LoVo (cell line): ENCODE measurements at places on chromosomes 16 and 17.
A peak's percentile ranks its signal among the peaks of the same experiment; 100 is the strongest.

DNA sequence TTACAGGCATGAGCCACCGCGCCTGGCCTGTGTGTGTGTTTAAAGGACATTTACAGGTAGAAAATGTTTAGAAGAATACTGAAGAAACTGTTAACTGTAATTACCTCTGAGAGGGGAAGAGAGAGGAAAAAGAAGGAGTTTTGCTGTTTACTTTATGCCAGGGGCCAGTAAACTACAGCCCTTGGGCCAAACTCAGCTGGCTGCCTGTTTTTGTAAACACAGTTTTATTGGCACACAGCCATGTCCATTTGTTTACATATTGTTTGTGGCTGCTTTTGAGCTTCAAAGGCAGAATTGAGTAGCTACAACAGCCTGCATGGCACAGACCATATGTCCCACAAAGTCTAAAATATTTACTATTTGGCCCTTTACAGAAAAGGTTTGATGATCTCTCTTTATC lies 76.4 kb downstream of the GPR139 start:
- DNase-seq, result no peak

GRCh38 chr17:49817993-49818392 lies 29.5 kb downstream of the KAT7 start:
- DNase-seq, result no peak

DNA sequence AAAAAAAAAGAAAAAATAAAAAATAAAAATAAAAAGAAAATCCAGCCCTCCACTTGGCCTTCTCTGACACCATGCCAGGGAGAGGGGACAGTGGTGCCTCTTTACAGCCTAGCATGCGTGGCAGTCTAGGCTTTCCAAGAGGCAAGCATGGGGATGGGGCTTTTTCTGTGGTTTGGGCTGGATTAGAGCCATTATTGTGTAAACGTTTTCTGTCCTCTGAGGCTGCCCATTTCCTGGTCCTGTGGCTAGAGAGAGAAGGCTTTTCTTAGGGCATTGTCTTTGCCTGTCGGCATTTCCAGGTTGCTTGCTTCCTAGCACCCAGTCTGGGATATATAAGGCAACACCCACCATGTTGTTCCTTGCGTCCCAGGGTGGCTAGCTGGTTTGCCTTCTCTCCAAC lies 2.7 kb upstream of the DHRS7B start:
- no peak for DNase-seq

DNA sequence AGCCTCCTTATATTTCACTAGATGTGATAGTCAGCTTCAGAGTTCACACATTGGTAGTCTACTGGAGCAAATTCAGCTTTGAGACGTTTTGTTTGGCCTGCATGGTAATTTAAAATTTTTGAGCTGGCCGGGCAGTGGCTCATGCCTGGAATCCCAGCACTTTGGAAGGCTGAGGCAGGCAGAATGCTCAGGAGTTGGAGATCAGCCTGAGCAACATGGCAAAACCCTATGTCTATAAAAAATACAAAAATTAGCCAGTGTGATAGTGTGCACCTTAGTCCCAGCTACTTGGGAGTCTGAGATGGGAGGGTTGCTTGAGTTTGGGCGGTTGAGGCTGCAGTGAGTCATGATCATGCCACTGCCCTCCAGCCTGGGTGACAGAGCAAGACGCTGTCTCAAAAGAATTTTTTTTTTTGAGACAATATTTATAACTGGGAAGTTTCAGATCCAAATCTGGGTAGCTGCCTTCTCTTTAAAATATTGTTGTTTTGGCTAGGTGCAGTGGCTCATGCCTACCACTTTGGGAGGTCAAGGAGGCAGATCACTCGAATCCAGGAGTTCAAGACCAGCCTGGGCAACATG lies 4.8 kb upstream of the BLMH start:
- DNase-seq, result no peak

- peak; percentile 81 for DNase-seq
Observed at GRCh38 chr17:40251576-40251975, 32.5 kb downstream of the WIPF2 start.

DNA sequence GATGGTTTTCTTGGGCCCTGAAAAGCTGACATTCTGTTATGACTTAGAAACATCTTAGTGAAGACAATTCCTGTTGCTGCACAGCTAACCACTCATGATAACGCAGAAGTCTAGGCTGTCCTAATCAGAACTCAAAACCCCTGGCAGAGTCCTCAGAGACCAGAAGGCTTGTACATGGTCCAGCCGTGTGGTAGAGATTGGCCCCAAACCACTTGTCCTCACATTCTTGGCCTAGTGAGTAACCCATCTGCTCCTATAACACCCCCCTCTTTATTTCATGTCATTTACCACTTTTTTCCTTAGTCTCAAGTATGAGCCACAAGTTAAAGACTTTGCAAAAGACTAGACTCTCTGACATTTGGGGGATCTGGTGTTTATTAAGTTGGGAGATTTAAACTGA lies 116.5 kb upstream of the ADAMTS18 start:
- DNase-seq, result no peak

DNA sequence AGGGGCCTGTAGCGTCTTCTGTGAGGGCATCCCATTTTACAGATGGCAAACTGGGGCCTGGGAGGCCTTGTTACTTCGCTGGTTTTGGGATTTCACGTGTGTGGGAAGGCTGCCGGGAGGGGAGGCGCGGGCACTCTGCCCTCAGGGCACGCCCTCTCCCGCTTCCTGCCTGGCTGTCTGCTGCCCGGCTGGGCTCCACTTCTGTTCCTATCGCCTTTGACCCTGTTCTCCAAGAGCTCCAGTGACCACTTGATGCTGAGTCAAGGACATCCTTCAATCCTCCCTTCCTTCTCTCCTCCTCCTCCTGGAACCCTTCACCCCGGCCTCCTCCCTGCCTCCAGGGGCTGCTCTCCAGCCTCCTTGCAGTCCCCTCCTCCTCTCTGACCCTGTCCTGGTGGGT lies 16.0 kb downstream of the SPNS3 start:
- no peak for DNase-seq

GRCh38 chr17:8939496-8940334 lies 25.8 kb downstream of the PIK3R5 start:
- no peak for DNase-seq

DNA sequence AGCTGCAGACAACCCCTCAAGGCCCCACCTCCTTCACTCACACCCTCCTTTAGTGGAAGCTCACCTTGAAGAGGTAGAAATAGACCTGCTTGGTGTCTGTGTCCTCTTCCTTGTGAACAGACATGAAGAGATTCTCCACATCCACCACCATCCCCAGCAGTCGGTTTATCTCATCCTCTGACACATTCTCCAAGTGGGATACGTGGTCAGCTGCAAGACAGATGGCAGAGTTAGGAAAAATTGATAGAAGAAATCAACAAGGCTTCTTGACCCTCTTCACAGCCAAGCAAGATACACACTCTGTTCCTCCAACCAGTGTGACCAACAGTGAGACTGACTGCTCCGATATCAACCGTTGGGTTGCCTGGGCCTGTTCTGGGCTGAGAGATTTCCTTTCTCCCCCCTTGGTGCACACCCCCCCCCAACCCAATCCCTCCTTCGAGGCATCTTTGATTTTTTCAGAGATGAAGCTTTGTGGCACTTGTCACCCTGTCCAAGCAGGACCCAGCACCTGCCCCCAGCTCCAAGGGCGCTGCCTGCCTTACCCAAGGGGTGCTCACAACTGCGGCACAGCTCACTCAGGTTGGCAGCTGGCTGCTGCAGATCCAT lies 902 bp downstream of the KAT2A start:
- DNase-seq, result no peak

- DNase-seq, result no peak
Observed at GRCh38 chr16:49343291-49343690, 30.3 kb upstream of the C16orf78 start.

DNA sequence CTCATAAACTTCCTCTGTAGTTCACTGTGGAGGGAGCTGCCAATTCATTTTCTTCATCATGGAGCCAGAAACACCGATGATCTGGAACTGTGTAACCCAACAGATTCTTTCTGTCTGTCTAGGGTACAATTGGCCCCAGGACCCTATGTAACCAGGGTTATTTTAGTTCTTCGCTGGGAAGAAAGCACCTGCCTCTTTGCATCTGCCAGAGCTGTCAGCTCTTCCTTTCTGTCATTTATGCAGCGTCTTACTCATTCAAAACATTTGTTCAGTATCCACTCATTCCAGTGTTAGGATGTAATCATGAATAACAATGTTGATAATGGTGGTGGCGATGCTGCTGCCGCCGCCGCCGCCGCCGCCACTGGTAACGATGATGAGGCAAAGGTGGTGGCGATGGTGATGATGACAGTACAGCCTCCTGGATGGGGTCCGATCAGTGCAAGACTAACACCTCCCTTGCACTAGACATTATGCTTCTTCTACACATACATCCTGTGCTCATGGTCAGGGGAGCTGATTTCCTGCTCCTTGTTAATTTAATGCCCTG lies 46.1 kb downstream of the IRX5 start:
- DNase-seq, result no peak

GRCh38 chr17:32006957-32007462 lies at the start of gene LRRC37B:
LRRC37B (plus strand) TSS chr17:32007383; CDS start chr17:32021393, 14,010 bp downstream.
- DNase-seq, result peak; percentile 79

DNA sequence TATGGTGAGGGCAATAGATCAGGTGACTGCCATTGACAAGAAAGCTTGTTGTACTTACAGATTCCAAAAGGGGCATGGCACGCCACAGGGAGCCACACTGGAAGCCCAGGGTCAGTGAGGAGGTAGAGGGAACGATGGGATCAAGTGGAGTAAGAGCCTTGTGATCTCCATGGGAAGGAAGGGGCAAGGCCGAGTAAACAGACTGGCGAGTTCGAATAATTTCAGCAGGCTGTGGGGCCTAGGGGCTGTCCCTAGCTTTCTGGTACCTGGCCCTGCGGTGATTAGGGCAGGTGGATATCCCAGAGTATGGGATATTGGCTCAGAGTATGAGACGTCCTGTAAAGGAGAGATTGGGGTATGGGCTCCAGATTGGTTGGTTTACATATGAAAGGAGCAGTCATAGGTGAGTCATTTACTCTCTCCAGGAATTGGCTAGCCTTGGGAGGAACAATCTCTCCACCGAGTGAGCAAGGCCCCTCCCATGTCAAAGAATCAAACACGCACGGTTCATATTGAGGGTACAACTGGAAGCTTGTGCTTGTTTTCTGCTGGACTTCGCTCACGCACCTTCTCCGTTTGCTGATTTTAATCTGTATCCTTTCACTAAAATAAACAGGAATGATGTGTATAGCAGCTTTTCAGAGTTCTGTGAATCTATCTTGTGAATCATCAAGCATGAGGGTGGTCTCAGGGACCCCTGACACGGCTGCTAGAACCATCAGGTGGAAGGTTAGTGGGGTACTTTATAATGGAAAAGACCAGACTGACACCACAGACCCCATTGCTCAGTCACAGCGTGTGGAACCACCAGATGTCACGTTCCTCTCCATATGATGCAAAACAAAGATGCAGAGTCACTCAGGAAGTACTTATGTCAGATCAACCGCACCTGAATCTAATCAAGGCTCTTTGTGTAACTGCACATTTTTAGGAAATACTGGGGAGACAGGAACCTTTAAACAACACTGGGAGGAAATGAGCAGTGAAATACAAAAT lies 27.9 kb downstream of the GABARAPL2 start:
- no peak for DNase-seq

GRCh38 chr16:58020628-58021521 lies 4.7 kb upstream of the MMP15 start:
- DNase-seq, result no peak

DNA sequence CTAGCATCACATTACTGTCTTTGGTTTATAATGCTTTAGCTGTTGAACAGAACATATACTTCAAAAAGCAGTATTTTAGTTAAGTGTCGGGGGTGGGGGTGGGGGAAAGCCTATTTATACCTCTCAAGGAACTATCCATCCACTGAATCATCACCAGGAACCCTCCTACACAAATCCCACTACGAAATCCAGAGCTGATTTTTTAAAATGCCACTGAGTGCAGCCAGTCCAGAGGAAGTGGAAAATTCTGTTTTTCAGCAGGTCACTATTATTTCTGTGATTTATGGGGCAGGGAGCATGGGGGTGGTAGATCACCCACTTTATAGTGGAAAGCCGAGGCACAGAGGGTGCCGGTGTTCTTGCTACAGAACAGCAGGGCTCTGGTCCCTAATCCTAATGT lies 284.1 kb downstream of the SOX9 start:
- no peak for DNase-seq

- no peak for DNase-seq
Observed at GRCh38 chr17:31099016-31099415, 4.2 kb downstream of the NF1 start.

- peak; percentile 87 for DNase-seq
Observed at GRCh38 chr17:50055426-50056216, at the start of gene ITGA3. ITGA3 (plus strand) TSS chr17:50056110; CDS start chr17:50056440, 330 bp downstream.

DNA sequence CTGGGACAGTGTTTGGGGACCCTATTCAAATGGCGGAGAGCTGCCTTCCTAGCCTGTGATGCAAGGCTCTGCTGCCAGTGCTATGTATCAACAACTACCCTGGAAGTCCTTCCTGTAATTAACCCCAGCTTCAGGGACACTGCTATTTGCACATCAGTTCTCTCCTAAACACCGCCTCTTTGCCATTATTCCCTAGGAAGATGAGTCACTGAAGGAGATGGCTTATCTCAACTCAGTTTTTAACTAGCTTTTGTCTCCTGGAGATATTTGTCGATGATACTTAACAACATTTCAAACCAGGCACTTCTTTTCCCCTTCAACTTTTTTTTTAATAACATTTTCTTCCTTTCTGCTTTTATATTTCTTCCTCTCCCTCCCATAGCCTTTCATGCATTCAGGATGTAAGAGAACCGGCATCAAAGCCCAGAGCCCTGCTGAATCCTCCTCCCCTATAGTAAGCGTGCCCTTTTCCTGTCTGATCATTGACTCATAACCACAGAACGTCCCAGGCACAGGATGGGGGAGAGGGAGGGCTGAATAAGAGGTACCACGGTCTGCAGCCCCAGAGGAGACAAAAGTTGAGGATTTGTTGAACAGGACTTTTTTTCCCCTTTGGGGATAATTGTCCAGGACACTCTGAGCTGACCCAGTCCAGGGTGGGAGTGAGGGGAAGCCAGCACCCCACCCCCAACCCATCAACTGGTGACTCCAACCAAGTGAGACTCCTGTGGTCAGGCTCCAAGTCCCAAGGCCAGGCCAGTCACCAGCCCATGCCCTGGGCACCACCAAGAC lies 387.8 kb upstream of the SALL1 start:
- no peak for DNase-seq

GRCh38 chr17:8905331-8905730 lies 37.9 kb upstream of the PIK3R6 start:
- no peak for DNase-seq

GRCh38 chr16:12461201-12461600 lies 342.5 kb downstream of the CPPED1 start:
- DNase-seq, result no peak

DNA sequence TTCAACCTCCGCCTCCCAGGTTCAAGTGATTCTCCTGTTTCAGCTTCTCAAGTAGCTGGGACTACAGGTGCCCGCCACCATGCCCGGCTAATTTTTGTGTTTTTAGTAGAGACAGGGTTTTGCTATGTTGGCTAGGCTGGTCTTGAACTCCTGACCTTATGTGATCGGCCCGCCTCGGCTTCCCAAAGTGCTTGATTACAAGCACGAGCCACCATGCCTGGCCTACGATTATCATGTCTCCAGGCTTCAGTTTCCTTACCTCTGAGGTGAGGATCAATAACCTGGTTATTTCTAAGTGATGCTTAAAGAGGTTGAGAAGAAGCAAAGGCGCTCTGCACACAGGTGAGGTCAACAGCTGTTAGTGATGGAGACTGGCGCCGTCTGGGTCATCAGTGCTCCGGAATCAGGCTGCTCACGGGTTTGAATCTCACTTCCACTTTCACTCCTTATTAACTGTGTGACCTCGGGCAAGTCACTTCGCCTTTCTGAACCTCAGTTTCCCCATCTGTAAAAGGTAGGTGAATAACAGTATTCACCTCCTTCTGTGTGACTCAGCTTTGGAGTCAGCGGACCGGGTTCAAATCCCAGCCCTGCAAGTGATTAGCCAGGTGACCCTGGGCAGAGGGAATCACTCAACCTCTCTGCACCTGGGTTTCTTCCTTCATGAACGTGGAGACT lies 745 bp upstream of the ABCC1 start:
- no peak for DNase-seq
